ENCODE measurements at places on chromosomes 5 and 9.

GRCh38 chr9:81724242-81724889, 35.0 kb upstream of the TLE1 start:
- no peak for DNase-seq

- DNase-seq = no peak
Measured at GRCh38 chr9:88996046-88996920, 5.0 kb downstream of the S1PR3 start.

GRCh38 chr9:21070171-21070571, 7.6 kb downstream of the IFNB1 start:
- DNase-seq = no peak

GRCh38 chr5:152378730-152379129, 26.3 kb downstream of the NMUR2 start:
- DNase-seq = no peak

GRCh38 chr5:81400375-81400774, 6.4 kb upstream of the ACOT12 start:
- no peak for DNase-seq

DNA sequence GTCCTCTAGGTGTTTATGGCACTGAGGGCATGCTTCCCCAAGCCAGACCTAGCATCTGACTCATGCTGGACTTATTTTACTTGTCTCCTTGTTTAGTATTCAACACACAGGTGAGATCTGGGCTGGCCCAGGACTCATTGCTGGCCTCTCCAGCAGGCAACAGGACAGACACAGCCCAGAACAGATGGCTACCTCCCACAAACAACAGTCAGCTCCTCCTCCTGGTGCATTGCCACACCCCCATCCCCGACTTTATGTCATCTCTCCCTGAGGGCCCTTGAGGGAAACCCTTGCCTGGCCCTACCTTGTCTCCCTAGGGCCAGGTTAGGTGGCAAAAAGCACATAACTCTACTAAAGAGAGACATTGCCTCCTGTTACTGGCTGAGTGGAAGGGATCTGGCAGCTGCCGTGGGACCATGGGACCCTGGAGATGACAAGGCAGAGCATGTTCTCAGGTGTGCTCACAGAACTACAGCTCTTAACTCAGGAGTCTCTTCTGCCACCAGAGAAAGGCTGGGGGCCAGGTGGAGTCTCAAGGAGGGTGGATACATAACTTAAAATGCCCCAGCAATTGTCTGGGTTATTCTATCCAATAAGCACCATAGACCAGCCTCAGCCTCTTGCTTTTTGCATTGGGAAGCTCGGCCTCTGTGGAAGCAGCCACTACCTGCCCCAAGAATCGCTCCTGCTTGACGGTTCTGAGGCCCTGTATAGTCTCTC, 2.3 kb downstream of the ACSL6 start:
- DNase-seq = no peak

GRCh38 chr5:120690621-120691407, 226.7 kb downstream of the PRR16 start:
- DNase-seq = no peak

GRCh38 chr9:105963343-105964099, 269.2 kb downstream of the TMEM38B start:
- no peak for DNase-seq

DNA sequence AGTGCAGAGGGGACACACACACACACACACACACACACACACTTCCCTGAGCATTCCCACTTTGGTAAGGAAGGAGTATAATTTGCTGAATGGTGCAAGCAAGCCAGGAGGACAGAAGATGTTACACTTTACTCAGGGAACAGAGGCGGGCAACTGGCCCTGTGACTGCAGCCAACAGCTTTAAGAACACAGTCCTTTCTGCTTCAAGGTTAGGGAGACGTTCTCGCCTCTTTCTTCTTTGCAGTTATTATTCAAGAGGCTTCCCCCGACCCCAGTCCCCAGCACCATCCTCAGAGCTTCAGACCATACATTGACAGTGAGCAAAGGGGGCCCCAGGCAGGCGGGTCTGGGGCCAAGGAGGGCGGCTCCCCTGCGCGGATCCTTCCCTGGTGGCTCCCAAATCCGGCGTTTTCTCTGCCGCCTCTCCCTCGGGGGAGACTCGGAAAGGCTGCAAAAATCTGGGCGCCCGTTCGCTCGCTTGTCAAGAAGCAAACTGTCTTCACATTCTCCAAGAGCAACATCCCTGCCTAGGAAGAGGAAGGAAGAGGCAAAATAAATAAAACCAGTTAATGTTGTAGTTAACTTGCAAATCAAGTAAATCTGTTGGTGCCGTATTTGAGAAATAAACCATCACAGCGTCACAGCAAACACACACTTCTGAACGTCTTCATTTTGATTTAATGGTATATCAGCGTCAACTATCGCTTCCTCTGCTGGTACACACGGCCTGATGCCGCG, 3.8 kb upstream of the LHX2 start:
- no peak for DNase-seq

DNA sequence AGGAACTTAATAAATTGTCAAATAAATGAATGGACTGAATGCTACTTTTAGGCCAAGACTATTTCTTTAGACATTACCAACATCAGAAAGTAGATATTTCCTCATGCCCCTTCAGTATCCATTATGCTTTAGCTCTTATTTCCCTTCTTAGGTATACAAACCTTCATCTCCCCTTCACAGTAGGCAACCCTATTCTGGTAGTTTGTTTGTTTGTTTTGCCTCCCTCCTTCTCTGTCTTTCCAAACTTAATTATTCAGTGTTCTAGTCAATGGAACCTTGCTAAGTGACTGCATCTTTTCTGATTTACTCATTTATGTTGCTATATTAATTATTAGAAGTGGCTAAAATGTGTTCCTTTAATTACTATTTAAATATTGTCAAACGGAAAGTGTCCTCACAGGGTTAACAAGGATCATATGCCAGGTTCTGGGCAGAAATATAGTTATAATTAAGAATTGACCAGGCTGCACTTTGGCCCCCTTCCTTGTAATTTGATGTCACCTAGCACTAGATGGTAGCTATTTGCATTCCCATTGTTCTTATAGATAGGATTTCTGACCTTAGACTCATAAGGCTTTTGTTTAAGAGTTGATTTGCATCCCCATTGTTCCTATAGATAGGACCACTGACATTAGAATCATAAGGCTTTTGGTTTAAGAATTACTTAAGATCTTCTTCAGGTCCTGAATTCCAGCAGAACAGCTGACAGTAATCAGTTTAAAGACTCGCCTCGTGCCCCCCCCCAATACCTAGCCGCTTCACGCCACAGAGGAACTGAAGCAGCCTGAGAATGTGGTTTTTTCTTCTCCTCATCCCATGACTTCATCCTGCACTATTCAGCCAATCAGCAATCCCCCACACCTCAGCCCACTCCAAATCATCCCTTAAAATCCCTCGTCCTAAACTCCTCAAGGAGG, 84.4 kb upstream of the NUDT12 start:
- no peak for DNase-seq

GRCh38 chr9:78745331-78745730, 448.4 kb downstream of the PSAT1 start:
- DNase-seq = no peak

GRCh38 chr5:160843240-160843639, 8.8 kb downstream of the ATP10B start:
- DNase-seq = peak; percentile 3

DNA sequence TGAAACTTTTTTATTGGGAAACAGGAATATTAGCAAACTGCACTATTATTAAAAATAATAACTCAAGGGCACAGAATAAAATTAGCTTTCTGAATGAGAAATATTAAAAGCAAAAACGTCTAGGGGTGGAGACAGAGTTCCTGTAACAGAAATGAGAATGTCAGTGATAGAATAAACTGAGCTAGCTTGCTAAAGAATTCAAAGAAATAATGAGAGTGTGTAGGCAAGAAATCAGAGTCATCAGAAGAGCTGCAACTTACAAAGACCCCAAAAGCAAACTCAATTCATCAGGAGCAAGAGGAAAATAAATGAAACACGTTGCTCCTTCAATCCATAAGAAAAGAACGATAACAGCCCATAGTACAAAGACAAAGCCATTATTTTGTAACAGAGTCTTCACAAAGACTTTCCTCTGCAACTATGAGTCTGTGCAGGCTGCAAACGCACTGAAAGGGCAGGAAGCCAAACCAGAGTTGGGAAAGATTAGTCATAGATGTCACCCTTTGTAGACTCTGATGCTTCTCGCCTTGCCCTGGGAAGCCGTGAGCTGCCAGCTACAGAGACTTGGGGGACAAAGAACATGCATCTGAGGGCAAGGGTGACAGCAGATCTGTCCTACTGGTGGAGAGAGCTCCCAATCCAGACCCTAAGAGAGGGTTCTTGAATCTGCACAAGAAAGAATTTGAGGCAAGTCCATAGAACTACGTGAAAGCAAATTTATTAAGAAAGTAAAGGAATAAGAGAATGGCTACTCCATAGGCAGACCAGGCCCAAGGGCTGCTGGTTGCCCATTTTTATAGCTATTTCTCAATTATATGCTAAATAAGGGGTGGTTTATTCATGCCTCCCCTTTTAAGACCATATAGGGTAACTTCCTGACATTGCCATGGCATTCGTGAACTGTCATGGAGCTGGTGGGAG, 40.8 kb downstream of the SHC3 start:
- peak; percentile 8 for DNase-seq

DNA sequence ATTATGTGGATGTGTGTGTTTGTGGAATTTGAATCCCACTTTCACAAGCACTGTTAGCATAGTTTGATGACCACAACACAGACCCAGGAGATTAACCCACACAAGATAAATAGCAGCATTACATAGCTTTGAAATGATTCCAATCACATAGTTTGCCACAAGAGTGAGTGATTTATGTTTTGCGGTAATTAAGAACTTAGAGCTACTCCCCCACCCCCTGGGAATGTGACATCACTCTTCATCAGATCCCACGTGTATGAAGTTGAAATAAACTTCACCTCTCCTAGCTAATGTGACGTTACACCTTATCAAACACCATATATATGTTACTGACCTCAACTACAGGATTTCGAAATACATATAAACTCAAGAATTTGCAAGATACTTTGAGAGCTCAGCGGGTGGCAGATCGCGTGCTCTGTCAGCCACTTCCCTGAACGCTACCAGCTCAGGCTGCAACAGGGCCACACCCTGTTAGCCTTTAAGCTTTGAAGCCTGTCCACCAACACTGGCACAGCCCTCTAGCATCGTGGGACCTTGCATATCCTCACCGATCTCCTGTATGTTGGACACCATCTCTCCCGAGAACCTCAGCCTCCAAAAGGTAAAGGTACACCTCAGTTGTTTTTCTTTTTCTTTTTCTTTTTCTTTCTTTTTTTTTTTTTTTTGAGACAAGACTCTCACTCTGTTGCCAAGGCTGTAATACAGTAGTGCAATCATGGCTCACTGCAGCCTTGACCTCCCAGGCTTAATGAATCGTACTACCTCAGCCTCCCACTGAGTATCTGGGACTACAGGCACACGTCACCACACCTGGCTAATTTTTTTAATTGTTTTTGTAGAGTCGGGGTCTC, 1.7 kb upstream of the AGTPBP1 start:
- DNase-seq = peak; percentile 58

- DNase-seq = no peak
Measured at GRCh38 chr5:134177369-134178095, 782 bp upstream of the SKP1 start.

DNA sequence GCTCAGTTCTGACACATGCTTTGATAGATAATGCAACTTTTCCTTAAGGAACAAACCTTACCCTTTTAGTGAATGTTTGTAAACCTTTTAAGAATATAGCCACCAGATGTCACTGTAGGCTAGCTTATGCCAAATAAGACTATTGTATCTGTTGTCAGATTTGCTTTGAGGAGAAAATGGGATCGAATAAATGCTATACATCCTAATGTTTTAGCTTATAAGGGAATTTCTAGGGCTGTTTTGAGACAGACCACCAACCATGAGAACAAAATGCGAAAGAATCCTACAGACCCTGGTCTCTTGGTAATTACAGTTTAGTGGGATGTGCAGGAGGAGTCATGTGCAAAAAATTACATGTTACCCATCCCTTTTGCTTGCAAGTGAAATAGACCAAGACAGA, 127.6 kb upstream of the NMUR2 start:
- peak; percentile 52 for DNase-seq

GRCh38 chr9:71352837-71353236, 231.4 kb upstream of the TRPM3 start:
- no peak for DNase-seq

Measured in Jurkat, Clone E6-1 (cell line).